ENCODE measurements at places on chromosomes 5 and 9.

DNA sequence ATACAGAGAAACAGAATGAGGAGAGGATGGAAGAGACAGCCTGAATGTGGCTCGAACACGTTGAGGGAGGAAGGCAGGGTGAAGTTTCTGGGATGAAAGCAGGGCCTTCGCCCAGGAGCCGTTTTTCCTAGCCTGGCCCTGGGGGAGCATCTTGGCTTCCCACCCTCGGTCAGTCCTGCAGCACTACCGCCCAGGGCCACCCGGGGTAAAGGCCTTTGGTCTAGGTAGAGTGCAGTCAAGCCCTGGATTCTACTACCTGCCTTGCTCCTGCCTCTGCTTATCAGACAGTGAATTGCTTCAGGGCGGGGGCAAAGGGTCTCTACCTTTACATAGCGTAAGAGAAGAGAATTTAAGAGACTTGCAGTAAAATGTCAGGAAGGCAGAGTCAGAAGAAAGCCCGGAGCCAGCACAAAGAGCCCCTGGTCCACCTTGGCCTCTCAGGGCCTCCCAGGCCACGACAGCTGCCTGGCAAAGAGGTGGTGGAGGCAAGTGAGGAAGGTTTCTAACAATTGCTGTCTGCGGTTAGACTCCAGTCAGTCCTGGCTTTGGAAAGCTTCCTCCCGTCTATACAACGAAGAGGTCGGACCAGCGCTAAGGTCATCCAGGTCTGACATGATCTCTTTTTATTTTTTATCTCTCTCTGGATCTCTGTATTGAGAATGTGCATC is 17.9 kb downstream of the COL15A1 start:
- no peak overlapping the region for H3K27ac ChIP-seq
- H3K4me3 ChIP-seq = no peak overlapping the region
- no peak for DNase-seq
- no peaks in the 10 kb centered on the region for H3K27me3 ChIP-seq
- no peaks in the 10 kb centered on the region for H3K36me3 ChIP-seq

- no peak overlapping the region for H3K4me3 ChIP-seq
- H3K36me3 ChIP-seq = no peaks in the 10 kb centered on the region
- H3K27me3 ChIP-seq = no peaks in the 10 kb centered on the region
- no peak overlapping the region for H3K27ac ChIP-seq
- DNase-seq = no peak
These were observed 127.8 kb downstream of the SAXO1 start for GRCh38 chr9:18905028-18905882.

DNA sequence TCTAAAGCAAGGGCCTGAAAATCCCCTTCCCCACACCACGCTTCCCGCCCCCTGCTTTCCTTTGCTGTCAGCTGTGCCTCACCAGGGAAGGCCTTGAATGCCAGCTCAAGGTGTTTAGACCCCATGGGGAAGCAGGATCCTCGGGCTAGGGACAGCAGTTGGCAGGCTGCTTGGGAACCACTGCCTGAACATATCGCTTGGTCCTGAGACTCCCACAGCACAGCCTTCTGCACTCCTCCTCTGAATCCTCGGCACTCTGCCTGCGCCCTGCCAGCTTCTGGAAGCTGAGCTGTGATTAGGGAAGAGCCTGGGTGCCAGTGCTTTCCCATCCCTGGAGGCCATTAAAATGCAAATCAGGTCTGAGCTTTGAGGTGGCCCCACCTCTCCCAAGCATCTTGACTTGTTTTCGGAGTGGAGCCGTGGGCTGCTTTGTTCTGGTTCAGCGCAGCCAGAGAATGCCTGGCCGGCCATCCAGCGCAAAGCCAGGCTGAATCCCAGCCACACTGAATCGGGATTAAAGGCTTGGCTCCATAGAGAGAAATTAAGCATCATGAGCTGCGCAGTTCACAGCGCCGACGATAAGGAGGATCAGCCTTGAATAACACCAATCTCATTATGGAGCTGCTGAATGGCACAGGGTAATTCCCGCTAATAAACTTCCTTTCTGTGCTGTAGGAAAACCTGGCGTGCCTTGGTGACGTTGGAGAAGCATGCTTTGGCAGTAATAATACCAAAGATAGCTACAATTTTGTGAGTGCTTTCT is 40.0 kb downstream of the AMBP start:
- no peak overlapping the region for H3K27ac ChIP-seq
- no peak overlapping the region for H3K4me3 ChIP-seq
- no peaks in the 10 kb centered on the region for H3K4me1 ChIP-seq
- no peaks in the 10 kb centered on the region for H3K27me3 ChIP-seq
- no peaks in the 10 kb centered on the region for H3K36me3 ChIP-seq
- peak; percentile 60 for DNase-seq

DNA sequence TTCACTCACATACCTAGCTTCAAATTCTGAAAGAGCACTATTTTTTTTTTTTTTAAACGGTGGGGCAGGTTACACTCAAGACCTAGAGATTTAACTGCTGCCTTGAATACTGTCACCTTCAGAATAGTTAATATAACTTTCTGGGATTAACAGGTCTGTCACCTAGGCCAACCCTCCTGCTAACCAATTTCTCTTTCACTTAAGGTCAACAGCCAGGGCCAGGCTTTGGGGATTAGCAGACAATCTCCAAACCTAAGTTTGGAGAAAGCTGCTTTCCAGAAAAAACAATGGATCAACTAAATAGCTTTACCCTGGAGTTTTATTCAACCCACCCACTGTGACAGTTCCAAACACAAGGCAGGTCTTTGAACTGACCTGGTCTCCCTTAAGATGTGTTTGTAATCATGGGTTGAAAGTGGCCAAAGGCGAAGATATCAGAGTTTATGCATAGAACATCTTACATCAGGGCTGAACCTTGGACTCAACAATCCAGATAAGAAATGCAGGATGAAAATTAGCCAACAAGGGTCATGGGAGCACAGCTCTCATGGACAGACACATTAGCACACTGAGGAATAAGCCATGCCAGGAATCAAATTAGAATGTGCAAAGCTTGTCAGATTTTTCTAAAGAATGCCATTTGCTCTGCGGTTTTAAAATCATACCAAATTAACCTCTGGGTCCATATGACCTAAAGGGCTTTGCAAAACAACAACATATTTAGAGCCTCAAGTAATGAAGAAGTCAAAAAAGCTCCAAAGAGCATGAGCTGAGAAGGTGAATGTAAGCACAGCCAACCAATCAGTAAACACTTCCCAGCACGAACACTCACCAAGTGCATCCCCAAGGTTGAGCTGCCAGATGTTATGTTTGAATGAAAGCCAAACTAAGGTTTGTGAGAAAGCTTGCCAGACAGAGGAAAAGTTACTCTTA is 538.5 kb upstream of the DMAC1 start:
- no peak overlapping the region for H3K27ac ChIP-seq
- H3K36me3 ChIP-seq = no peaks in the 10 kb centered on the region
- no peak for DNase-seq
- no peaks in the 10 kb centered on the region for H3K27me3 ChIP-seq

All from spleen (tissue), 13 donors.